ENCODE measurements at places on chromosomes 6 and 20. TPM values are rescaled to one million over a fixed set of nuclear protein-coding genes. Genes with fewer than 3 reads are reported as not detected.

The CFB gene
- 1.5 TPM for total RNA-seq

The RBPJL gene
- total RNA-seq, result not detected

The FAM209B gene
- total RNA-seq, result 3.1 TPM

The MCHR2 gene
- not detected for total RNA-seq

The TMEM74B gene
- 0.17 TPM for total RNA-seq

- no peak overlapping the region for H3K27ac ChIP-seq
- H3K4me3 ChIP-seq, result no peak overlapping the region
- peaks cover 34% of the 10 kb centered on the region for H3K4me1 ChIP-seq
These were observed 50.0 kb downstream of the SYNJ2 start for GRCh38 chr6:158031381-158032353.

DNA sequence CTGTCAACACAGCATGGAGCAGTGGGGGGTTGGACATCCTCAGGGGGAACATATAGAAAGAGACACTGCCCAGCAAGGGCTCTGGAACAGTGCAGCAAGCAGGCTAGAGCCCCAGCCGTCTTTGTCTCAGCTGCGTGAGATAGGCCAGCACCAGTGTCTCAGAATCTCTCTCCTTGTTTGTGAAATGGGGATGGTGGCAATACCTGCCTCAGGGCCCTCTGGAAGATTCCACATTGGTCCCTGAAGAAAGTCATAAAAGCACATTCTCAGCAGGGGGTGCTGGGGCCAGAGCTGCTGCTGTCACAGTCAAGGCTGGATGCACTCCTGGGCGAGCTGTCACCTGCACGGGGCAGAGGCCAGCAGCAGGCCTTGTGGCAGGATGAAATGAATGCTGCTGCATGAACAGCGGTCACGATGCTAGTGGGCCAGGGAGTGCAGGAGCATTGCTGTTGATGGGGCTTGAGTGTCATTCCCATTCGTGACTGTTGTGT is 121.7 kb downstream of the SYCP2 start:
- H3K4me1 ChIP-seq, result no peaks in the 10 kb centered on the region
- no peaks in the 10 kb centered on the region for H3K36me3 ChIP-seq
- no peak overlapping the region for H3K27ac ChIP-seq
- H3K27me3 ChIP-seq, result peaks cover 2% of the 10 kb centered on the region
- no peak overlapping the region for H3K4me3 ChIP-seq

- no peaks in the 10 kb centered on the region for H3K36me3 ChIP-seq
- H3K27ac ChIP-seq, result no peak overlapping the region
- DNase-seq, result no peak
- H3K27me3 ChIP-seq, result no peaks in the 10 kb centered on the region
These were observed 467.1 kb upstream of the HSF2 start for GRCh38 chr6:121932076-121932991.

DNA sequence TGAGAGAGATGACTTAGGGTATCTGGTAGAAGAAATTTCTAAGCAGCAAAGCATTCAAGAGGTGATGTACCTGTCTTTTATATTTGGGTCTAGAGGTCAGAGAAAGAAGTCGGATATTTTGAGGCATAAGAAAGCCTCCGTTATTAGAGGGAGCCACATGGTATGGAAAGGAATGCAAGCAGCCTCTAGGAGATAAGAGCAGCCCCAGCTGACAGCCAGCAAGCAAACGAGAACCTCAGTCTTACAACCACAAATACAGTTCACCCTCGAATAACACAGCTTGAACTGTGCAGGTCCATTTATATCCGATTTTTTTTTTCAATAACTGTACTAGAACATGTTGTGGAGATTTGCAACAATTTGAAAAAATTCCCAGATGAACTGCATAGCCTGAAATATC is 190.7 kb upstream of the VGLL2 start:
- H3K36me3 ChIP-seq, result no peaks in the 10 kb centered on the region
- H3K4me1 ChIP-seq, result no peaks in the 10 kb centered on the region
- H3K27me3 ChIP-seq, result no peaks in the 10 kb centered on the region
- DNase-seq, result no peak
- no peak overlapping the region for H3K27ac ChIP-seq

DNA sequence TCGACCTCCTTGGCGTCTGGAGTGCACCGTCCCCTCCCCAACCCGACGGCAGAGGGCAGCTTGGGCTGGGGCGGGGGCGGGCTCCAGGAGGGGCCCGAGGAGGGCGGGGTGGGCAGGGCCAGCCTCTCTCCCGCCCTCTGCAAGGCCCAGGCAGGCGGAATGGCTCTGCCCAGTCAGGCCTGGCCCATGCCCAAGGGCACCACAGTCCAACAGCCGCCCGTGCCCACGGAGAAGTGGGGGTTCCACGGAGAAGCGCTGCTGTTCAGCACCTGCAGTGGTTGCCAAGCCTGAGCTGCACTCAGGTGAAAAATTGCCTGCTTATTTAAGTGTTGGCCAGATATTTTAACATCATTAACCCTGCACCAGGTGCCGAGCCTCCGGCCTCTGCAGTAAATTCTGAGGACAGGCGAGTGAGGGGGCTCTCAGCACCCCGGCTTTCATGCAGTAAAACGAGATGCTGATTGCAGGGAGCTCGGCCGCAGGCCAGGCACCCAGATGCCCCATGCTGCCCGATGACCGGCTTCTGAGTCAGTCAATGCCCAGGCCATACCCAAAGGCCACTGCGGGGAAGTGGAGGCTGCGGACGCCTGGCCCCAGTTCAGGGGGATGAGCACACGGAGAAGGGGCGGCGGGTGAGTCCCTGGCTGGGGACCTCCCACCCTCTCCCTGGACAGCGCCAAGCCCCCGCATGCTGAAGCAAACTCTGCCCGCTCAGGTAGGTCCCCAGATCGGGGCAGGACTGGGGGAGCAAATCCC is at the start of gene SRMS:
TSS of gene SRMS (minus strand) at position 25 of the 756 bp plus-strand sequence. CDS start 286 bp downstream, outside the sequence.
- H3K27me3 ChIP-seq, result peaks cover 3% of the 10 kb centered on the region
- no peaks in the 10 kb centered on the region for H3K36me3 ChIP-seq
- no peak within 1 kb of the TSS for H3K27ac ChIP-seq
- H3K4me1 ChIP-seq, result peaks cover 19% of the 10 kb centered on the region

- peaks cover 2% of the 10 kb centered on the region for H3K27me3 ChIP-seq
- H3K36me3 ChIP-seq, result no peaks in the 10 kb centered on the region
- H3K4me1 ChIP-seq, result no peaks in the 10 kb centered on the region
- no peak overlapping the region for H3K27ac ChIP-seq
- DNase-seq, result no peak
These were observed 223.4 kb upstream of the FOXA2 start for GRCh38 chr20:22807646-22808244.

DNA sequence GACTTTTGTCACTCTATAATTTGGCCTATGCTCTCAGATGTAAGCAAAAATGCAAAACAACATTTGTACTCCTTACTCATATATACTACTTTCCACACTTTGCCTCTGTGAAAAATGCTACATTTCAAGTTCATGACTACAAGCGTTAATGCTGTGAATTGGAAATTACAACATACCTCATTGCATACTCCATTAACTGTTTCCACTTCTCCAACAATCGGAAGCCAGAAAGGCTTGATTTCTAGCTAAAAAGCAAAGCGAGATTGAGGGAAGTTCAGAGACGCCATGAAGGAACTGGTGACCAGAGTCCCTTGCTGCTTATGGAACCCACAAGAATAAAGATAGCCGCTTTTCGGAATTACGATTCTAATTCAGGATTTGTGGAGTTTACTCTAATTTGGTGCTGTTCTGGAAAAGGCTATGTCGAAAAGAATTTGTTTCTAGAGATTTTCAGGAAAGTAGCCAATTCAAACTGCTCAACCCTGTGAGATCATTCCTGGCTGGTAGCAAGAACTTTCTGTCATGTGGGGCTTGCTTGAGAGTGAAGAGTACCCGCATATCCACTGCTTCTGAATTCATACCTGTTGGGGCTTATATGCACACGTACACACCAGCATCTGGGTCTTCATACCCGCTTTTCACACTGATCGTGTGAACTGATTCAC is 98.0 kb upstream of the CITED2 start:
- H3K4me3 ChIP-seq, result no peak overlapping the region
- peaks cover 4% of the 10 kb centered on the region for H3K4me1 ChIP-seq
- H3K27me3 ChIP-seq, result no peaks in the 10 kb centered on the region

DNA sequence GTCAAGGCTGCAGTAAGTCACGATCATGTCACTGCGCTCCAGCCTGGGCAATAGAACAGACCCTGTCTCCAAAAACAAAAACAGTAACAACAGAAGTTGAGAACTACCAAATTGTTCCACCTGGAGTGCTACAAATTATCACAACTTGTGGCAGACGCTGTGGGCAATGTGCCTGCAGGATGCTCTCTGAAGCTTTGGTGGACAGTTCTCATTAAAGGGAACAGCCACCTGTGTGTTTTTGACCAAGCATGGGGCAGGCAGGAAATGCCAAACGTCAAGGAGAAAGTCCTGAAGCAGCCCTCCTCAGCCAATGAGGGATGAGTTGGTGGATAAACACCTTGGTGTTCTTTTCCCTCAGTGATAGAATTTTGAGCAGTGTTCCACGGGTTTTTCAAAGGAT is 15.8 kb downstream of the COX4I2 start:
- DNase-seq, result no peak
- H3K27ac ChIP-seq, result no peak overlapping the region
- no peaks in the 10 kb centered on the region for H3K36me3 ChIP-seq

DNA sequence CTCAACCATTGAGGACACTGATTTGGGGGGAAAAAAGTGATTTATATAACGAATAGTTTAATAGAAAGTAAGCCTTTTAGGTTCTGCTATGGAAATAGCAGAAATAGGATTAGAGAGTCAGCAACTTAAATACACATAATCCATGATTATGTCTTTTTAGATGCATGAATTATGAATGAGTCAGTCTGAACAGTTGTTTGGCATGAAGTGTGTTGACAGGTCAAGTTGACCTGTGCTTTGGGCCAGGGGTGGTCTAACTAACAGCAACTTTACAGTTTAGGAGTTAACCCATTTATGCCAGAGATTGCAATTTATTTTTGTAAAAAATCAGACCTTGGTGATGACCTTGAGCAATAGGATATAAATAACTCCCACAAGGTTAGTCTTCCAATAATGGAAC is 191.3 kb downstream of the MTFR2 start:
- DNase-seq, result no peak
- no peaks in the 10 kb centered on the region for H3K36me3 ChIP-seq
- no peak overlapping the region for H3K4me3 ChIP-seq
- no peaks in the 10 kb centered on the region for H3K27me3 ChIP-seq

- no peak overlapping the region for H3K27ac ChIP-seq
- DNase-seq, result no peak
- H3K36me3 ChIP-seq, result no peaks in the 10 kb centered on the region
- no peaks in the 10 kb centered on the region for H3K4me1 ChIP-seq
- H3K27me3 ChIP-seq, result peaks cover 4% of the 10 kb centered on the region
These were observed 77.2 kb downstream of the KIF13A start for GRCh38 chr6:17910189-17910588.

- DNase-seq, result no peak
- no peak overlapping the region for H3K4me3 ChIP-seq
- no peaks in the 10 kb centered on the region for H3K27me3 ChIP-seq
- no peak overlapping the region for H3K27ac ChIP-seq
These were observed 54.6 kb downstream of the FOXC1 start for GRCh38 chr6:1664329-1664728.

DNA sequence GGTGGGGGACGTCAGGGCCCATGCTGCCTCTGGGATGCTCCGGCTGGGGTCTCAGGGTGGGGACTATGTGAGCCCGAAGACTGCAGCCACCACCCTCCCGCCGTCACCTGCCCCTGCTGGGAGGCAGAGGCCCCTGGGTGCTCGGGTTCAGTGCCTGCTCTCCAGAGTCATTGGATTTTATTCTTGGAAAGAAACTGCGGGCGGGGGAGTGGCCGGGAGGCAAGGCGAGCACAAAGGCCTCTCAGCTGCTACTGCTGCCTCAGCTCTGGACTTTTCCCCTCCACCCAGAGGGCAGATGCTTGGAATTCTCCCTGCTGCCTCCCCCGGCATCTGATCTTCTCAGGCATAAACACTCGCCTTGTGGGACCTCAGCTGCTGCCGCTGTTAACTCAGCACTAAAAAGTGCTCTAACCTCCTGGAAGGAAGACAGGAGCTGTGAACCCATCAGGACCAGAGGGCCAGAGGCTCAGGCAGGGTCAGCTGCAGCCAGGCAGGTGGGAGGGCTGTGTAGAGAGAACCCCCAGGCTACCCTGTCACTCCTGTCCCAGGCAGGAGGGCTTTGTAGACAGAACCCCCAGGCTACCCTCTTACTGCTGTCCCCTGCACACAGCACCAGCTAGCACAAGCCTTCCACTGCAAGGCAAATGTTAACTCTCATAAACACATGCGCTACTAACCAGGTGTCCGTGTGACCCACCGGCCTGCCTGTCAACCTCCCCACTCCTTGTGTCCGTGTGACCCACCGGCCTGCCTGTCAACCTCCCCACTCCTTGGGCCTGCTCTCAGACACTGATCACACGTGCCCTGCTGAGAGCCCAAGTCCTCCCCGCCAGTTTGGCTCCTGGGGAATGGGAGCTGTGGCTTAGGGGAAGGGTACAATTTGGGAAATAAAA is 9.4 kb upstream of the FRMD1 start:
- no peak for DNase-seq
- H3K4me1 ChIP-seq, result no peaks in the 10 kb centered on the region
- no peaks in the 10 kb centered on the region for H3K27me3 ChIP-seq
- H3K4me3 ChIP-seq, result no peak overlapping the region
- H3K27ac ChIP-seq, result no peak overlapping the region

DNA sequence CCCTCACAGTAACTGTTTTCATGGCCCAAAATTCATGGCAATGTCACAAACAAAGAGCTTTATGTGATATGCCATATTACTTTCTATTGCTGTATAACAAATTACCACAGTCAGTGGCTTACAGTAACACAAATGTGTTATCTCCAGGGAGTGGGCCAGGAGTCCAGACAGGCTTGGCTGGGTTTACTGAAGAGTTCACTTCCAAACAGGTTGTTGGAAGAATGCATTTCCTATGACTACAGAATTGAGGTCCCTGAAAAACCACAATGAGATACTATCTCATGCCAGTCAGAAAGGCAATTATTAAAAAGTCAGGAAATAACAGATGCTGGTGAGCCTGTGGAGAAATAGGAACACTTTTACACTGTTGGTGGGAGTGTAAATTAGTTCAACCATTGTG is 431.9 kb downstream of the PKHD1 start:
- no peak overlapping the region for H3K4me3 ChIP-seq
- H3K4me1 ChIP-seq, result no peaks in the 10 kb centered on the region
- H3K36me3 ChIP-seq, result no peaks in the 10 kb centered on the region
- no peak overlapping the region for H3K27ac ChIP-seq

DNA sequence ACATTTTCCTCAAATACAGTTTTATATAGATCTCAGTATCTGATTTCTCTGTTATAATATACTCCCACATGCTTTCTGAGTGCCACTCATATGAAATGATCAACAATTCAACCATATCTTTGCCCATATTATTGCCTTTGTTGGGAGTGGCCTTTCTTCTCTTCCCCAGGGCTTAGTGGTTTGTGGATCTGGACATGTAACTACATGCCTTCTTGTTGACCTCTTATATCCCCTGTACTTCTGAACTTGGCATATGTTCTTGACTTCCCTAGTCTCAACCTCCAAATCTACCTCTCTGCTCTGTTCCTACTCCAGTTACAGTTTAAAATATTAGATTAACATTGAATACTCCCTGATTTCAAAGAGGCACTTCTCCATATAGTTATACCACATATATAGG is 34.3 kb upstream of the PRIM2 start:
- H3K4me3 ChIP-seq, result no peak overlapping the region
- no peaks in the 10 kb centered on the region for H3K4me1 ChIP-seq
- no peaks in the 10 kb centered on the region for H3K27me3 ChIP-seq
- H3K27ac ChIP-seq, result no peak overlapping the region
- no peak for DNase-seq
